CD4-positive, alpha-beta T cell treated with Interleukin-6 for 4 hours (primary cell): ENCODE measurements at places on chromosomes 16 and 17.

DNA sequence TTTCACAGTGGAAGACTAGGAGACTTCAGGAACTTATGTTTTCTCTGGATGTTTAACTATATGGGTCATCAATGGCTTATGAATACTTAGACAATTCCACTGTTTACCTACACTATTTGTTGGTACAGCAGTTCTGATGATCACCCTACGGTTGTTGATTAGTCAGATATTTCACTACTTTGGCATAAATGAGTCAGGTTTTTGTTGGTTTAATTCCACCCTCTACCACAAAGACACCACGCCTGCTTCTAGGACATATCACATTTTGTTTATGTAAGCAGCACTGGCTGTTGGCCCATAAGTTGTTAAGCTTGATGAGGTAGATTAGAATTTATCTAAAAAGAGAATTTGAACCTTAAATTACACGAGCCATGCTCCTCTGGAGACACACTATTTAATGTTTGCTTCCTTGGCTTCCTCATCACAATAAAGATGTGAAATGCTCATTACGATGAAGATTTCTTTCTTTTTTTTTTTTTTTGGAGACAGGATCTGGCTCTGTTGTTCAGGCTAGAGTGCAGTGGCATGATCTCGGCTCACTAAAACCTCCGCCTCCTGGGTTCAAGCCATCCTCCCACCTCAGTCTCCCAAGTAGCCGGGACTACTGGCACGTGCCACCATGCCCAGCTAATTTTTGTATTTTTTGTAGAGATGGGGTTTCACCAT is 4.3 kb downstream of the GDE1 start:
- DNase-seq, result no peak

DNA sequence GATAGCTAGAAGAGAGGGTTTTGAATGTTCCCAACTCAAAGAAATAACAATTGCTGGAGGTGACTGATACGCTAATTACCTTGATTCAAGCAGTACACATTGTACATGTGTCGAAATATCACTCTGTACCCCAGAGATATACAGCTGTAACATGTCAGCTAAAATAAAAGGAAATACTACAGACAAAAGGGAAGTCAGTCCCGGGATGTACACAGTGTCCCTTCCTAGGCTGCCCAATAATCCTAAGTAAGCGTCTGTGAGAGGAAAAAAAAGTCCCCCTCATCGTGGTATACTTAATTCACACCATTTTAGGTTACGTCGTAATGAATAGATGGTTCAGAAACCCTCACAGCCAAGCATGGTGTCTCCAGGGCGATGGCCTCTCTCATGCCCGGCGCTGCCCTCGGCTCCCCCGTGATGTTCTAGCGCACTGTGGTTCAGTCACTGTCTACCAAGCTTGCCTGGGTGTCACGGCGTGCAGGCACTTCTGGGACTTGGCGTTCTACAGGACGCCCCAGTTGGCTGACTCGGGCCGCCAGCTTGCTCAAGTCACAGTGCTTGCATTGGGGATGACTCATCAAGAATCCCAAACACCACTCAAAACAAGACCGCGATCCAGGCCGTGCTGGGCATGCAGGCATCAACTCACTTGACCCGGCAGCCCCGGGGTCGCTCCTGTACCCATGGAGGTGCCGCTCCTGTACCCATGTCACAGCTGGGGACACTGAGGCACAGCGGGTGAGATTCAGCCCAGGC is 27.6 kb downstream of the CCDC40 start:
- DNase-seq, result no peak

DNA sequence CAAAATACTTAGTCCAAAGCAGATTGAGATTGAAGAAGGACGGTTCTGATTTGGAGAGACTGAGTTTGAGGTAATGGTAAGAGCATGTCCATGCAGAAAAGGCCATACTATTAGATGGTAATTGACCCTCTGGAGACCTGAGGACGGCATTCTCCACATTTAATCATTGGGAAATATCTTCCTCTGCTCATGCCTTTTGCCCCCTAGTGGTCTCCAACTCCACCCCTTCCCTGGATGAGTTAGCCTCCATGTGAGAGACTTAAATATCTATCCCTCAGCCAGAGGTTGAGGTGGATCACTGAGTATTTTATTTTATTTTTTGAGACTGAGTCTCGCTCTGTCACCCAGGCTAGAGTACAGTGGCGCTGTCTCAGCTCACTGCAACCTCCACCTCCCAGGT is 10.4 kb upstream of the OR3A1 start:
- DNase-seq, result no peak

DNA sequence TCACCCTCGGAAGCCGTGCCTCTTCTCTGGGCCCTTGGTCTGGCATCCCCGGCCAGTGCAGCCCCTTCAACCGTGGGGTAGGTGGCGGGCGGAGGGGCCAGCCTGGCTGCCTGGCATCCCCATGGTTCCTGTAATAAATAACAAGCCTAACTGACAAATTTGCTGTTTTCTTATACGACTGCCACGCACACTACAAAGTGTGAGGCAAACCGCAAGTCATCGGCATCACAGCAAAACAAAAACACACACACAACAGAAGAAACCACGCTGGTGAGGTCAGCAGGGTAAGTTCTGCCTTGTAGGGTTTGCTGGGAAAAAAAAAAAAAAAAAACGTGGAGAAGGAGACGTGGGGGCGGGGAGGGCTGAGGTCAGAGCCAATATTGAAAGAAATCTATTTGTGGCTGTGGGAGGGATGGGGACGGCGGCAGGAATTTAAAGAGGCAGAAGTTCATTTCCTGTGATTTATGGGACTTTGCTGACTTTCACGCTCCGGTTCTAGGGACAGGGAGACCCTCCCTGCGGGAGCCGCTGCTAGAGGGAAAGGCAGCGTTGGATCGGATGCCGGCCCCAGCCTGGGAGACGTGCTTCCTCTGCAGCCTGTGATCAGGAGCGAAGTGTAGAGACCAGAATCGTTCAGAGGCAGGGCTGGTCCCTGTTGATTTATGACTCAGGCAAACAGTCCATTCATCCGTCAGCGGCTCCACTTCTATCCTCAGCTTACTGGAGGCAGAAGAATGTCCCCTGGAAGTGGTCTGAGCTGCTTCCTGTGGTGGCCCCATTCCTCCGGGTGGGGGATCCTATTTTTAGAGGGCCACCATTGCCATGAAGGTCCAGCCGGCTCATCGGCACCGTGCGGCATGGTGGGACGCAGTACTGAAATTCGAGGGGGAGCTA is 162.8 kb downstream of the FOXL1 start:
- DNase-seq, result no peak

DNA sequence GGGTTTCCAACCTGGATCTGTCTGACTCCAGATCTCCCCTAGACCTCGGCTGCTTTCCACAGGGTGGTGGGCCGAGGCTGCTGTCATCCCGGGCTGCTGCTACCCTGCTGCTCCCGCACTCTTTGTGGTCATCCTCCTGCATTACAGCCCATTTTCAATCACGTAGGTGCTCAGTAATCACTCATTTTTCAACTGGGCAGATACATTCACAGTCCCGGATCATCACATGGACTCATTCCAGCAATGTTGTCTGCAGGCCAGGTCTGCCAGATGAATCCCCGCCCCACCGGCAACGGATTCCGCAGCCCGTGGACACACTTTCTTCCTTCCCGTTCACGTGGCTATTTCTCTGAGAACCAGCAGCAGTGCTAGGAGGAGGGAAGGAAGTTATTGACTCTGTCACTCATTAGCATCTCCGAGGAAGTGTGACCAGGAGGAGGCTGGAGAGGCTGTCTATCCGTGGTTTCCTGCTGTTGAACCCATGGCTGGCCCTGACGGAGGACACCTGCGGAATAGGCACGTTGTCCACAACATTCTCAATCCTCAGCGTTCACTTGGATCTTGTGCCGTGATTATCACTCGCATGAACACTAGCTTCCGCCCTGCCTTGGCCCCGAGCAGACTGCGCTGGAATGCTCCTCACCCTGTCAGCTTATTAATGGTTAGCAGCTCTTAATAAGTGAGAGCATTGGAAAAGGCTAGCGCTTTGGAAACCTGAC is 14.7 kb upstream of the ZCCHC14 start:
- DNase-seq, result no peak

DNA sequence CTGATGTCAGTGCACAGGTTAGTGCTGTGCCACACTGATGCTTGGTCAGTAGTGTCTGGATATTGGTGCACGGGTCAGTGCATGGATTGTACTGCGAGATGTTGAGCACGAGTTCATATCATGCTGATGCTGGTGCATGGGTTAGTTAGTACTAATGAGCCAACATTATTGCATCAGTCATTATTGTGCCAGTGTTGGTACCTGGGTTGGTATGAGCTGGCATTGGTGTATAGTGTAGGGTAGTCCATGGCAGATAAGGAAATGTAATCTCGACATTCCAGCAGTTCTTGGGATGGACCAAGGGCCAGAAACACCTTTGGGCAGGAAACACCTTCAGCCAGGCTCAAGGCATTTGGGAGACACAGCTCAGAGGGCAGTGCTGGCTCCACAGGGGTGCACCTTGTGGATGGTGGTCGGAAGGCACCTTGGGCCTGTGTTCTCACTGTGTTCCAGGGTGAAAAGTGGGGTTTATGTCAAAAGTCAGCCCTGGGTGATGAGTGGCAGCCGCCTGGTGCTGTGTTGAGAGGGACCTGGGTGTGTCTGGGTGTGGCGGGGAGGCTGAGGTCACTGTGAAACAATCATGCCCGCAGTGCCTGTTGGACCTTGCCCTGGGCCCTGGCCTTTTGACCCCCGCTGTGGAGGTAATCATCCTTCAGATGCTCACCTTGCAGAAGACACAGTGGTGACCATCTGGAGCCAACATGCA is 100.7 kb upstream of the ZNF469 start:
- no peak for DNase-seq

GRCh38 chr17:49249292-49249794 is 18.8 kb upstream of the PHOSPHO1 start:
- no peak for DNase-seq

GRCh38 chr17:78383725-78384471 is 5.4 kb downstream of the PGS1 start:
- DNase-seq, result peak; percentile 65

DNA sequence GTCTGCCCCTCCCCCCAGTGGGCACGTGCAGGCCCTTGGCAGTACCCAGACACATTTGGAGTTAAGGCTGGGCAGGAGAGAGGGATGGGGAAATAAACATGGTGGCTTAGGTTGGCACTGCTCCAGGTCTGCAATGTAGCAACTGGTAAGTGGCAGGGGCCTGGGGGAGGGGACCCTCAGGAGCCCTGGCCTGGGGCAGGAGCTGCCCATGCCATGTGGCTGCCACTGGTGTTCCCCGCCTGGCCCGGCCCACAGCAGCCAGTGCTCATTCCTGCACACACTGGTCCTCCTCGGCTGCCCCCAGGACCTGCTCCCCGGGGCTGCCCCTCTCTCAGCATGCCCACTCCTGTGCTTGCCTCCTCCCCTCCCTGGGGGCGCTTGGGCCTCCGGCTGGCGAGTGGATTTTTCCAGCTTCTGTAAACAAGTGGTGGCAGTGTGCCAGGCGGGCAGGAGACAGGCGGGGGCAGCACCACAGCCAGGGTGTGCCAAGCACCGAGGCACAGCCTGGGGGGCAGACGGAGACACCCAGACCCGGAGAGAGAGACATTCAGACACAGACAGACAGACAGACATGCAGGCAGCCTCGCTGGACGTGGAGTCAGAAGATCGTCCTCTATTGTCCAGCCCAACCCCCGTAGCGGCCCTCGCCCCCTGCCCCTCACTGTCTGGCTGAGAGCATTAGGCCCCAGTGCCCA is 9.4 kb downstream of the THRA start:
- DNase-seq, result no peak

DNA sequence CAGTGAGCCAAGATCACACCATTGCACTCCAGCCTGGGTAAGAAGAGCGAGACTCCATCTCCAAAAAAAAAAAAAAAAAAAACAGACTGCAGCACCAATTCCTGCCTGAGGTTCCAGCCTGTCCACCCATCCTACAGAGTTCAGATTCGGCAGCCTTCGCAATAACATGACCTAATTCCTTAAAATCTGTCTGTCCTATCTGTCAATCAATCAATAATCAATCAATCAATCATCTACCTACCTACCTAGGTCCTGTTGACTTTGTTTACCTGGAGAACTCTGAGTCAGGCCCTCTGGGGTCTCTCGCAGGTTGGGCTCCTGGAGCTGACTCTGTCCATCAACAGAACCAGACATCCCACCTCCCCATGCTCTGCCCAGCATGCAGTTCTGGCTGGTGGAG is 236.7 kb downstream of the ENGASE start:
- no peak for DNase-seq

DNA sequence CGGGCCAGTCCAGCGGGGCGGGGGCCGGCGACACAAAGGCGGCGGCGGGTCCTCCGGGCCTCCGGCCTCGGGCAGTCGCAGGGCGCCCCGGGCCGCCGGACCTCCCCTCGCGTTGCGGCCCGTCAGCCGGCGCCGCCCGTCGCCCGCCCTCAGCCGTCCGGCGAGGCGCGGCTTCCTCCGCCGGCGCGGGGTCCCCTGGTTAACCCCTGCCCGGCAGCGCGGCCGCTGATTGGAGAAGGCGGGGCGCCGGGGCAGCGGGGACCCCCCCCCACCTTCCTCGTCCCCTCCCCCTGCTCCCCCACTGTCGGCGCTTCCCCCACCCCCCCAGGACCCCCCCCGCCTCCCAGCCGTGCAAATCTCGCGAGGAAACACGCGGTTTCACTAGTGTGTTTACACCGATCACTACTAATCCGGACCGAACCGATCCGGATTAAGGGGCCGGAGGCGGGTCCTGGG is at the start of gene TLK2:
TLK2 (plus strand) TSS at position 402 of the 456 bp plus-strand sequence. CDS start 2,301 bp downstream, outside the sequence.
- peak; percentile 88 for DNase-seq

- DNase-seq, result no peak
Measured at GRCh38 chr16:25135254-25135878, 23.8 kb downstream of the LCMT1 start.

DNA sequence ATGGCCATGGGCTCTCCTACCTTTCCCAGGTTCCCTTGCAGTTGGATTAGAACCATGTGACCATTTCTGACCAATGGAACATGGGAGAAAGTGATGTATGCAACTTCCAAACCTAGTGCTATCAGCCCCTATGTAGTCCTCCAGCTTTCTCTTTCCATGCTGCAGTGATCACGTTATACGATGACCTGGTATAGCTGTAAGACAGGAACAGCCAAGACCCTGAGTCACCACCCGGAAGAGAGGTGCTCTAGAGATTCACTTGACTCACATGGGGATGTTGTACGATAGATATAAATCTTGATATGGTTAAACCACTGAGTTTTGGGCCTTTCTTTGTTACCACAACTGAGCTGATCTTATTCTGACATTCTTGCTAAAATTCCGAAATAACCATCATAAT is 65.1 kb downstream of the NOG start:
- no peak for DNase-seq

DNA sequence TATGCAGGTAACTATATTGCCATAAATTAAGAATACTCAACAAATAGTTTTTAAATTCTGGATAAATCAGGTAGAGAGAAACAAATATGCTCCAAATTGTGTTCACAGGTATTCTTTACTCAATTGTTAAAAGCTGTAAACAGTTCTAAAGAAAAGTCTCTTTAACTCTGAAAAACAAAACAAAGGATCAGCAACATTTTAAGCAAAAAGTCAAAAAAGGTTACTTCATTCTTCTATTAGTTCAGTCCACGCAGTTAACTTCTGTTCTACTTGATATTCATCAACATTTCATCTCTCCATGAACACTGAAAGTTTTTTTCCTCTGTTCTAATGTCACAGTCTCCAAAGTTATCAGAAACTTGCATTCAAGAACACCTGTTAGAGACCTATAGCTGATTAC is 47.9 kb downstream of the SCPEP1 start:
- no peak for DNase-seq
